Urinary bladder (tissue), 4 donors: ENCODE measurements at places on chromosomes 3 and 15. TPM values are rescaled to one million over a fixed set of nuclear protein-coding genes. Genes with fewer than 3 reads are reported as not detected.

C3orf49 gene
- not detected for total RNA-seq

DNA sequence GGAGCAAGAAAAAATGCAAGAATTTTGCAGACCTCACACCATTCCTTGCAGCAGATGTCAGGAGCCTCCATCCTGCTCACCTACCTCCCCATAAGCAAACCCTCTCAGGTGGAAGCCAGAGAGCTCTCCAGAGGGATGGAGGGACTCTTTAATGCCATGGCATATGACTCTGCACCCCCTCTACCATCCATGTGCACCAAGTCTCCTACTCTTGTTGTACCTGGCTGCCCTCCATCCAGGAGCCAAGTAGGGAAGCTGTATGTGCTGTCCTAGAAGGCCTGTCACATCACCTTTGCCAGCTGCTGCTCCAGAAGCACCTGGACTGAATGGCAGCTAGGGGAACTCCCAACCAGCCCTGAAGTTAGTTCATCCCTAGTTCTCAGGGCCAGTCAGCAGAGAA is 38.5 kb upstream of the PRR20G start:
- DNase-seq: no peak

MKRN2OS gene
- total RNA-seq: not detected

DNA sequence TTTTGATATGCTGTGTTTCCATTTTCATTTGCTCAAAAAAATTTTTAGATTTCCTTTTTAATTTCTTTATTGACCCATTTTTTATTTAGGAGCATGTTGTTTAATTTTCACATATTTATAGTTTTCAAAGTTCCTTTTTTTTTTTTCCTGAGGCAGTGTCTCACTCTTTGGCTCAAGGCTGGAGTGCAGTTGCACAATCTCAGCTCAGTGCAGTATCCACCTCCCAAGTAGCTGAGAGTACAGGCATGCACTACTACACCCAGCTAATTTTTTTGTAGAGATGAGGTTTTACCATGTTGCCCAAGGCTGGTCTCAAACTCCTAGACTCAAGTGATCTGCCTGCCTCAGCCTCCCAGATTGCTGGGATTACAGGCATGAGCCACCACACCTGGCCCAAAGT is 36.2 kb downstream of the PFN2 start:
- DNase-seq: no peak

- DNase-seq: no peak
These were observed 56.2 kb upstream of the FILIP1L start for GRCh38 chr3:100170486-100170885.

GRCh38 chr3:4864503-4864902 is 114.7 kb upstream of the BHLHE40 start:
- DNase-seq: no peak

RAB27A gene
- total RNA-seq: 17.2 TPM

GRCh38 chr3:58530354-58530865 is 6.6 kb downstream of the ACOX2 start:
- DNase-seq: no peak

DNA sequence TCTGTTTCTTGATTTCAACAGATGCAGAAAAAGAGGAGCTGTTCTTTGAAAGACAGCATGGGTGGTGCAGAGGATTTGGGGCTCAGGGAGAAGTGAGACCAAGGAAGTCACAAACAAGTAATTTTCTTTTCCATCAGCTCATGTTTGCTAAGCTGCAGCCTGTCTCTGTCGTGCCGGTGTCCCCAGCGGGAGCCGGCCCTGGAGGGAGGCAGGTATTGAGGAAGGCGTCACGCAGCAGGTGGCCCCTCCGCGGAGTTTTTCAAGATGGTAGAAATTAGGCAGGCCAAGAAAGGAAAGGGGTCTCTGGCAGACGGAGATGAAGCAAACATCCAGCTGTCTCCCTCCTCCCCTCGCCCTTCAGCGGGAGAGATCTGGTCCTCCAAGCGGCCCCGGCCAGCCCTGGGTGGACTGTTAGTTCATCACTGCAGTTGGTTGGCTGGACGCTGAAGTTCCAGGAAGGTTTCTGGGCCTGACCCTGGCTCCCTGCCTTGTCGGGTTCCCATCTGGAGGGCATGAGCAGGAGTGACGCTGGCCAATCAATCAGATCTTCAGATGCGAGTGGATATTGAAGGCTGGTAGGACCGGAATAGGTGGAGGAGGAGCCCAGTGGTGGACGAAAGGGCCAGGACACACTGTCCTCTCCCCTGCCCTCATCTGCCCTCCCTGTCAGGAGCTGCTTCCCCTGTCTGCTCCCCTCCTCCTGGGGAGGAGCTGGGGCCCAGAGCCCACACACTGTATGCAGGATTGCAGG is 27.7 kb upstream of the MUC4 start:
- DNase-seq: no peak

GRCh38 chr3:94374439-94375161 is 311.7 kb downstream of the NSUN3 start:
- no peak for DNase-seq
